ENCODE measurements at places on chromosomes 16 and 17. TPM values are rescaled to one million over a fixed set of nuclear protein-coding genes. Genes with fewer than 3 reads are reported as not detected.

TVP23A gene
- total RNA-seq, result not detected

KIF18B gene
- 0.15 TPM for total RNA-seq

VMO1 gene
- total RNA-seq, result 0.98 TPM

EFCAB5 gene
- 0.29 TPM for total RNA-seq

EFNB3 gene
- 0.48 TPM for total RNA-seq

CX3CL1 gene
- total RNA-seq, result 164 TPM

MVD gene
- 21.3 TPM for total RNA-seq

- DNase-seq, result no peak
These were observed 14.9 kb downstream of the TFAP4 start for GRCh38 chr16:4257646-4258556.

DNA sequence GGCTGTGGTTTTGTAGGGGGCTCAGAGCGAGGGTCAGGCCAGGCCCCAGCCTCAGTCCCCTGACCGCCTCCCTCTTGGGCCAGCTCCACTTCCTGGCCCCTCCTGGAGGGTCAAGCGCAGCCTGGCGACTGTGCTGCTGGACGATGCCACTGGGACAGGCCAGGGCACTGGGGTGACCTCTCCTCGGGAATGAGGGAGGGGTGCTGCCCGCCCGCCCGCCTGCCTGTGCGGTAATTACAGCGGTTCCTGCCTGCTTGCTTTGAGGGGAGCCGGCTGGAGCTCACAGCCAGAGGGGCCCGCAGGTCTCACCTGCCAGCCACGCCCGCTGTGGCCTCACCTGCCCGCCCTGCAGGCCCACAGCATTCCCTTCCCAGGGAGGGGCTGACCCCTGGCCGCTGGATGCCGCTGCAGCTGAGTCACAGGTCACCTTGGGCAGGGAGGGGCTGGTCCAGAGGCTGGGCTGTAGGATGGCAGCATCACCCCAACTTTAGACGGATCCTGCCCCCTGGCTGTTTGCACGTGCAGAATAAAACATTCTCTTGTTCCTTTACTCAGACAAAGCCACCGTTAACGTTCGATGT, 76.7 kb upstream of the CBX4 start:
- DNase-seq, result peak; percentile 36

DNA sequence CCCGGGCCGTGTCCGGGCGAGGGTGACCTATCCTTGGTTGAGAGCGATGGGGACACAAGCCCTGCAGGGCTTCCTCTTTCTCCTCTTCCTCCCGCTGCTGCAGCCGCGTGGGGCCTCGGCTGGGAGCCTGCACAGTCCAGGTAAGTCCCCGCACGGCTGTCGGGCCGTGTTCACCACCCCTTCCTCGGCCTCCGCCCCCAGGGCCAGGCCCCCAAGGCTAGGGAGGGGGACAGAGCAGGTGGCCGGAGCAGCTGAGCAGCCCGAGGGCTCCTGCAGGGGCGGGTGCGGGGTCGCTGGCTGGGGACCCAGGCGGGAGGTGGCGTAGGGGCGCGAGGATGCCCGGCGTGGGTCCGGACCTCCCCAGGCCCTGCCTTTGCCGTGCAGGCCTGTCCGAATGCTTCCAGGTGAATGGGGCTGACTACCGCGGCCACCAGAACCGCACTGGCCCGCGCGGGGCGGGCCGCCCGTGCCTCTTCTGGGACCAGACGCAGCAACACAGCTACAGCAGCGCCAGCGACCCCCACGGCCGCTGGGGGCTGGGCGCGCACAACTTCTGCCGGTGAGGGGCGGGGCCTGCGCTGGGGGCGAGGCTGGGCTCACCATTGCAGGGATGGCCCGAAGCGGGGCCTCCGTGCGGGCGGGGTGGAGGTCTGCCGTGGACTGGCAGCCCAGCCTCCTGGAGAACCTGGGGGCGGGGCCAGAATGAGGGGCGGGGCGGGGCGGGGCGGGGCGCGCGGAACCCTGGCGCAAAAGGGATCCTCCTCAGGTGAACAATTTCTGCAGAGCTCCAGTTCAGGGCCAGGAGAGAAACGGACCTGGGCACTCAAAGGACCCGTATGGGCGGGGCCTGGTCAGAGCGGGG, 631 bp downstream of the KREMEN2 start:
- DNase-seq, result no peak

- DNase-seq, result no peak
These were observed 10.8 kb downstream of the CHD9 start for GRCh38 chr16:53065461-53066061.

DNA sequence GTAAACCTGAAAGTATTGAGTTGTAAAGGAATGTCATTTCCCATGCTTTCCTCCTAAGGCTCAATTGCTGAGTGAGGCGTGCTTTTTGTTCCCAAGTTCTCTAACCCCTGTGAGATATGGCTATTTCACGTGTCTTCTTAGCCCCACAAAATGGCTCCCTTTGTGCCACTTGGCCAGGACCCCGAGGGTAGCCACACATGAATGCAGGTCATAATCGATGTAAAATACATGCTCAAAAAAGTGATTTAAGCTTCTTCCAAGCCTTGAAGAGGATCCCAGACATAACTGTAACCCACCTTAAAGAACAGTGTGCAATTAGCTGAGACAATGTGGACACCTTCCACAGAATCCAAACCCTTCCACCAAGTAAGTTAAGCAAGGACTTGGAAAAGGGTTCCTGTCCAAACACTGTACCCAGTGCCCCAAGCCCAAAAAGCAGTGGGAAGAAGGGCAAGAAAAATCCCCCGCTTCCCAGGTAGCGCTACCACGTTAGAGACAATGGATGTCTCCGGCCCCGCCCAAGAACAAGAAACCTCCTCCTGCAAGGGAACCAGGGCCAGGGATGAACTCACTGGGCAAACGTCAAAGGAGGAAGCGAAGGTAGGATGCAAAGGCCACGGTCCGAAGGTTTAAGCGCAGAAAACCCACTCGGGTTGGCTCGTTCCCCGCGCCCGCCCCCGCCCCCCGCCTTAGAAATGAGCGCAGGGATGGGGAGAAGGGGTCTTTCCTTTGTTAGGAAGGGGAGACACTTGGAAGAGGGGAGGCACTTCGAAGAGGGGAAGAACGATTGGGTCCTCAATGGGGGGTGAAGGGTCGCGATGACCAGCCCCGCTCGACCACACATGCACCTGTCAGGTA, 1.2 kb downstream of the JPT1 start:
- DNase-seq, result no peak

DNA sequence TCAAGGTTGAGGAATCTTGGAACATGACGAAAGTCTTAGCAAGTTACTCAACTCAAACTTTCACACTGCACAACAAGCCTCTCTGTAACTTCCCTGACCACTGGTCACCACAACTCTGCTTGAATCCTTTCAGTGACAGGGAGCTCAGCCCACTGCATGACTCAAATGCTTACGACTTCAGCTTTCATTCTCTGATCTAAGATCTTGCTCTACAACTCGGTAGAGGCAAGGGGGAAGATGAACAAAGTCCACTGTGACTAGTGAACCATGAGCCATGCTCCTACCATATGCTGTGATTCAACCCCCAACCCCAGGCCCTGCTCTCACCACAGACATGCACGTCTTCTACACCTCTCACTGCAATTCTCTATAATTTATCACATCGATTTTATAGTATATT, 160.9 kb downstream of the SLC39A11 start:
- DNase-seq, result no peak

GRCh38 chr16:57341441-57342303, 16.9 kb upstream of the CCL22 start:
- peak; percentile 97 for DNase-seq

- no peak for DNase-seq
These were observed 96.8 kb downstream of the IRF8 start for GRCh38 chr16:85995541-85996423.

Data from breast epithelium (tissue), 4 donors.